ENCODE measurements at places on chromosomes 1 and 21. TPM values are rescaled to one million over a fixed set of nuclear protein-coding genes. Genes with fewer than 3 reads are reported as not detected.

GRCh38 chr1:232984577-232985425 lies 34.4 kb downstream of the NTPCR start:
- no peak overlapping the region for H3K4me3 ChIP-seq
- no peaks in the 10 kb centered on the region for H3K4me1 ChIP-seq
- no peak for DNase-seq
- no peak overlapping the region for H3K27ac ChIP-seq
- no peaks in the 10 kb centered on the region for H3K36me3 ChIP-seq
- H3K27me3 ChIP-seq: no peaks in the 10 kb centered on the region

DNA sequence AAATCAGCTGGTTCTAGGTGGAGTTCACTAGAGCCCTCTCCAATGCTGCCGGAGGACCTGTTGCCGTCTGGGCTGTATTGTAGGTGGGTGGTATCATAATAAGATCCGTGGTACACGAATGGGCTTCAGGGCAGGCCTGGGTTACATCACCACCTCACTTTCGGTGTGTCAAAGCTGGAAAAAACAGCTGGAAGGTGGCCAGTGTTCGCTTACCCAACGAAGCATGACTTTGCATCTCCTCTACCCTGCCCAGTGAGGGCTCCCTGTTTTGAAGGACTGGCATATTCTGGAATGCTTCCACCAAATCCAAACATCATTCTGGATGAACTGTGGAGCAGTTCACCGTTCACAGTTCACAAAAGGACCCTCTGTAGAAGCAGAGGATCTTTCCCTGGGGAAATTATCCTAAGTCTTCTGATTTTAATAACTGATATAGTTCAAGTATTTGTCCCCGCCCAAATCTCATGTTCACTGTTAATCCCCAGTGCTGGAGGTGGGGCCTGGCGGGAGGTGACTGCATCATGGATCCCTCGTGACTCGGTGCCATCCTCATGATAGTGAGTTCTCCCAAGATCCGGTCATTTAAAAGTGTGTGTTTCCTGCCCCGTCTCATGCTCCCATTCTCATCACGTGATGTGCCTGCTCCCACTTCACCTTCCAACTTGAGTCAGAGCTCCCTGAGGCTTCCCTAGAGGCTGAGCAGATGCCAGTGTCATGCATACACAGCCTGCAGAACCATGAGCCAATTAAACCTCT lies 429.0 kb downstream of the KIF26B start:
- no peak for DNase-seq
- H3K4me3 ChIP-seq: no peak overlapping the region
- H3K4me1 ChIP-seq: no peaks in the 10 kb centered on the region
- H3K36me3 ChIP-seq: no peaks in the 10 kb centered on the region

- H3K27me3 ChIP-seq: no peaks in the 10 kb centered on the region
- H3K4me3 ChIP-seq: peak overlapping the region; percentile 93
- DNase-seq: no peak
- H3K4me1 ChIP-seq: peaks cover 9% of the 10 kb centered on the region
- peak overlapping the region; percentile 97 for H3K27ac ChIP-seq
Measured at GRCh38 chr1:147171399-147172167, 687 bp downstream of the PRKAB2 start.

GRCh38 chr1:64328193-64328592 lies 124.8 kb downstream of the UBE2U start:
- no peaks in the 10 kb centered on the region for H3K27me3 ChIP-seq
- no peaks in the 10 kb centered on the region for H3K36me3 ChIP-seq
- no peak overlapping the region for H3K4me3 ChIP-seq
- no peaks in the 10 kb centered on the region for H3K4me1 ChIP-seq
- DNase-seq: no peak
- H3K27ac ChIP-seq: no peak overlapping the region

GRCh38 chr1:221440658-221441057 lies 301.2 kb downstream of the DUSP10 start:
- H3K27me3 ChIP-seq: no peaks in the 10 kb centered on the region
- H3K4me3 ChIP-seq: no peak overlapping the region
- peaks cover 17% of the 10 kb centered on the region for H3K4me1 ChIP-seq
- DNase-seq: peak; percentile 97
- H3K36me3 ChIP-seq: no peaks in the 10 kb centered on the region

DNA sequence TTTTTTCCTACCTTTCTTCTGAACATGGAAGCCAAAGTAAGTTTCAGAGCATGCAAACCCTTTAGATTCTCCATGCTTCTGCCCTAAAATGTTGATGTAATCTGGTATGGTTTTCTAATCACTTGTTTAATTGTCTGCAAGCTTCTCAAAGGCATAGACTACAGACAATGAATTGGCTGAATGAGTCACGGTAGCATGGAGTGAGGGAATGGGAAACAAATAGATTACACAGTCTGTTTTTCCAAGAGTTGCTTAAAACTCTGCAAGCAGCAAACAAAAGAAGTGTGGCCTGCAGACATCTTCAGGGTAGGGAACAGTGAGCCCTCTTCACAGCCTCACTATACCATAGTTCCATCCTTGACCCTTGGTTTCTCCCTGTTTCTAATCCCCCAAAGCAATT lies 326.0 kb downstream of the BARHL2 start:
- H3K4me1 ChIP-seq: no peaks in the 10 kb centered on the region
- DNase-seq: no peak
- H3K36me3 ChIP-seq: no peaks in the 10 kb centered on the region
- H3K27ac ChIP-seq: no peak overlapping the region
- H3K27me3 ChIP-seq: no peaks in the 10 kb centered on the region

DNA sequence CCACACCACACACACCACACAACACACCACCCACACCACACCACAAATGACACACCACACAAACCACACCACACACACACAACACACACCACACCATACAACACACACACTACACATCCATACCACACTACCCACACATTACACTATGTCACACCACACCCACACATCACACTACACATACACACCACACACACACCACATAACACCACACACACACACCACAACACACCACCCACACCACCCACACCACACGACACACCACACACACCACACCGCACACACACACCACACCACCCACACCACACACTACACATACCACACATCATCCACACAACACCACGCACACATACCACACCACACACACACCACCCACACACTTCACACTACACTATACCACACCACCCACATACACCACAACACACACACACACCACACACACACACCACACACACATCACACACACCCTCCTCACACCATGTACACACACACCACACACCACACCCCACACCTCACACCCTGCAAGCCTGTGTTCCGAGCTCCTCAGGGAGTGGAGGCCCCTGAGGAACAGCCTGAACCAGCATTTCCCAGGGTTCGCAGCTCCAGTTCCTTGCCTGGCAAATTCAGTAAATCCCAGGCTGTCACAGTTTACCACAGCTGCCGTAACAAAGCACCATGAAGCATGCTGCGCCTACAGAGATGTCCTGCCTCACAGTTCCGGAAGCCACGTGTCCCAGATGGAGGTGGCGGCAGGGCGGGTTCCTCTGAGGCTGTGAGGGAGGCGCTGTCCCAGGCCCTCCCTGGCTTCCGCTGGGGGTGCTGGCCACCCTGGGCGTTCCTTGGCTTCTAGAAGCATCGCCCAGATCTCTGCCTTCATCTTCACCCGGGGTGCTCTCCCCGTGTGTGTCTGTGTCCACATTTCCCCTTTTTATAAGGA lies 69.8 kb upstream of the ATP5PO start:
- H3K4me3 ChIP-seq: no peak overlapping the region
- no peak for DNase-seq
- no peaks in the 10 kb centered on the region for H3K4me1 ChIP-seq
- H3K27ac ChIP-seq: no peak overlapping the region
- no peaks in the 10 kb centered on the region for H3K27me3 ChIP-seq

- H3K27ac ChIP-seq: no peak overlapping the region
- DNase-seq: no peak
- H3K27me3 ChIP-seq: no peaks in the 10 kb centered on the region
Measured at GRCh38 chr1:197725044-197725443, 50.2 kb downstream of the DENND1B start.

DNA sequence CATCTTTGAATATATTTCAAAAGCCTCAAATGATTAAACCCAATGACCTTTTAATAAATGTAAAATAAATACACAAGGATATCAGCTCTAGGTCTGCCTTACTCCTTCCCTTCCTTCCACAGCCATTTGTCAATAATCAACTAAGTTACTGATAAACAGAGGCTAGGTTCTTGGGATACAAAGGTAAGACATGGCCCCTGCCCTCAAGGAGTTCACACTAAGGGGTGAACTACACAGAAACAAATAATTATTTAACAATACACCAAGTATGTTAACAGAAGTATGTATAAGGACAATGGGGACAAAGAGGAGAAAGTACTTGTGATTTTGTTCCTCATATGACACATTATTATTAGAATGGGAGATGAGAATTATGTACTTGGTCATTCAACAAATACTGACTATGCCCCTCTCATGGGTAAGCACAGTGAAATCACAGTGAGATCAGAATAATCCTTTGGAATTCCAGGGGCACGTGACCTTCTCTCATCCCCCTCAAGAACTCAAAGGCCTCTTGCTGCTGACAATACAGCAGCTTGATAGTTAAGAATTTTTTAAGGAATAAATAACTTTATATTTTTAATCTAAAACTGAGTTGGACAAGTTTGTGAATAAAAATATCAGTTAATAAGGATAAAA lies 40.2 kb downstream of the ATP1B1 start:
- H3K4me3 ChIP-seq: no peak overlapping the region
- no peaks in the 10 kb centered on the region for H3K36me3 ChIP-seq
- H3K27me3 ChIP-seq: no peaks in the 10 kb centered on the region

DNA sequence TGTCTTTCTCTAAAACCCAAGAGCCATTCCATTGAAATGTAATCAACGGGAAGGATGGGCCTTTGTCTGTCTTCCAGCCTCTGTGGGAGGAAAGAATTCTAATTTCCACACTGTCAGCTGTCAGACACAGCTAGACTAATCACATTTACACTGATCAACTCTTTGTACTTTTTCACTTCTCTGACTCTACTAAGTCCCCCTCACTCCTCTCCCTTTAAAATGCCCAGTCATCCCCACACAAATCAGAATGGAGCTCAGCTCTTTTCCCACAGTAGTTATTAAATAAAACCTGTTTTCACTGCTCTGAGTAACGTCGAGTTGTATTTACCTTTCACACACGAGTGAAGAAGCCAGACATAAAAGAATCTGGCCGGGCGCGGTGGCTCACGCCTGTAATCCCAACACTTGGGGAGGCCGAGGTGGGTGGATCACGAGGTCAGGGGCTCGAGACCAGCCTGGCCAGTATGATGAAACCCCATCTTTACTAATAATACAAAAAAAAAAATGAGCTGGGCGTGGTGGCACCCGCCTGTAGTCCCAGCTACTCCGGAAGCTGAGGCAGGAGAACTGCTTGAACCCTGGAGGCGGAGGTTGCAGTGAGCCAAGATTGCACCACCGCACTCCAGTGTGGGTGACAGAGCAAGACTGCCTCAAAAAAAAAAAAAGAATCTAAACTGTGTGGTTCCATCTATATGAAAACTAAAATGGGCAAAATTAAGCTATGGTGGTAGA lies 13.3 kb downstream of the ZBTB8OS start:
- H3K4me3 ChIP-seq: peak overlapping the region; percentile 9
- DNase-seq: peak; percentile 72
- H3K4me1 ChIP-seq: no peaks in the 10 kb centered on the region
- no peak overlapping the region for H3K27ac ChIP-seq

- H3K27me3 ChIP-seq: no peaks in the 10 kb centered on the region
- H3K36me3 ChIP-seq: peaks cover 79% of the 10 kb centered on the region
- DNase-seq: peak; percentile 22
- no peak overlapping the region for H3K27ac ChIP-seq
- H3K4me1 ChIP-seq: no peaks in the 10 kb centered on the region
Measured at GRCh38 chr21:41378849-41379248, 17.0 kb downstream of the MX2 start.

- peaks cover 47% of the 10 kb centered on the region for H3K4me1 ChIP-seq
- H3K36me3 ChIP-seq: no peaks in the 10 kb centered on the region
- no peaks in the 10 kb centered on the region for H3K27me3 ChIP-seq
- H3K4me3 ChIP-seq: no peak overlapping the region
- H3K27ac ChIP-seq: peak overlapping the region; percentile 74
Measured at GRCh38 chr1:8463144-8463927, 145.4 kb downstream of the SLC45A1 start.

DNA sequence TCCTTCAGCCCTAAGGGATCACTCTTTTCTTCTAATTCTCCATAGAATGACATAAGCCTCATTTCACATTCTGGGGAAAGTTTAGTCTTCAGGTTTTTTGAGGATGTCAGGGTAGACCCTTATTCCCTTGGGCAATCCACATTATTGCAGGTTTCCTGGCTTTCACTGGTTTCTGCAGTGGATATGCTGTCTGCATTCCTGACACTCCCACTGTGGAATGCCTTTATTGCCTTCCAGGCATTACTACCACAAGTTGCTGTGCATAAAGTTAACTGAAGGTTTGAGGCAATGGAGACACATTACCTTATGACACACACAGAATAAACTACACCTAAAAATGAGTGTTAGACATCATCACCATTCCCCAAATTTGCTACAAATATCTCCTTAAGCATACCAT lies 12.7 kb downstream of the FASLG start:
- H3K4me3 ChIP-seq: no peak overlapping the region
- H3K4me1 ChIP-seq: no peaks in the 10 kb centered on the region
- H3K27ac ChIP-seq: no peak overlapping the region
- no peak for DNase-seq
- no peaks in the 10 kb centered on the region for H3K36me3 ChIP-seq
- no peaks in the 10 kb centered on the region for H3K27me3 ChIP-seq

GRCh38 chr21:34675871-34676270 lies 7.1 kb downstream of the CLIC6 start:
- H3K4me3 ChIP-seq: no peak overlapping the region
- H3K27ac ChIP-seq: no peak overlapping the region
- DNase-seq: no peak
- no peaks in the 10 kb centered on the region for H3K4me1 ChIP-seq

DNA sequence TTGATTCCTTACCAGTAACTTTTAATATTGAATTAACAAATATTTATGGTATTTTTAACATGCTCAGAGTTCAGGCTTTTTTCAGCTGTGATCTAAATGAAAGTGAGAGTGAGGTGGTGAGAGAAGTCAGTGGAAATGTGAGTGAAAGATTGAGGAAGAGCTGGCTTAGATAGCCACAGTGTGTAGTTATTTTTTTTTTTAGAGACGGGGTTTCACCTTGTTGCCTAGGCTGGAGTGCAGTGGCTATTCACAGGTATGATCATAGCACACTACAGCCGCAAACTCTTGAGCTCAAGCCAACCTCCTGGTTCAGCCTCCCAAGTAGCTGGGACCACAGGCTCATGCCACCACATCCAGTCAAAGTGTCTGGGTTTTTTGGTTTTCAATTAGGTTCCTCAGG lies 10.9 kb downstream of the RNF11 start:
- H3K27me3 ChIP-seq: no peaks in the 10 kb centered on the region
- peaks cover 63% of the 10 kb centered on the region for H3K4me1 ChIP-seq
- H3K36me3 ChIP-seq: no peaks in the 10 kb centered on the region
- no peak overlapping the region for H3K27ac ChIP-seq
- no peak overlapping the region for H3K4me3 ChIP-seq
- DNase-seq: no peak

Gene LYSMD1
- 8.7 TPM for total RNA-seq

Gene XCL2
- total RNA-seq: not detected

Gene MX2
- 31.9 TPM for total RNA-seq

Gene TDRD10
- 3.8 TPM for total RNA-seq

Gene HSD3B2
- total RNA-seq: not detected

Gene KANK4
- 2.0 TPM for total RNA-seq

Gene AVPR1B
- not detected for total RNA-seq

Gene CCDC24
- 9.9 TPM for total RNA-seq

Gene LRRC39
- 1.2 TPM for total RNA-seq

Gene TCHHL1
- not detected for total RNA-seq

Gene LRRC3
- 5.7 TPM for total RNA-seq

Gene NENF
- 47.4 TPM for total RNA-seq

Gene PLA2G2F
- not detected for total RNA-seq

Gene FLG2
- total RNA-seq: not detected

Data from left lung (tissue), 14 donors.